ENCODE measurements at places on chromosomes 11 and 22.

- no peak for DNase-seq
These were observed 41.0 kb upstream of the MS4A8 start for GRCh38 chr11:60658409-60658808.

GRCh38 chr22:41524251-41524661, 20.0 kb downstream of the POLR3H start:
- DNase-seq: peak; percentile 35

GRCh38 chr22:37802310-37803194, 5.2 kb upstream of the GCAT start:
- DNase-seq: peak; percentile 73

- no peak for DNase-seq
These were observed 13.1 kb upstream of the UCP2 start for GRCh38 chr11:73995731-73996130.

- no peak for DNase-seq
These were observed 44.2 kb upstream of the FBLN1 start for GRCh38 chr22:45458532-45458931.
